Mammary microvascular endothelial cell (primary cell): ENCODE measurements at places on chromosomes 2 and 18. TPM values are rescaled to one million over a fixed set of nuclear protein-coding genes. Genes with fewer than 3 reads are reported as not detected.

TLX2 gene
- not detected in 2 replicates for total RNA-seq

COQ10B gene
- 23.5 and 26.3 TPM in 2 replicates for total RNA-seq

ZNG1B gene
- 13.0 and 27.8 TPM in 2 replicates for total RNA-seq

SS18 gene
- total RNA-seq, result 42.7 and 48.2 TPM in 2 replicates

OBSL1 gene
- 2.2 and 2.8 TPM in 2 replicates for total RNA-seq

RMDN2 gene
- total RNA-seq, result 1.00 and 1.1 TPM in 2 replicates

GAREM2 gene
- total RNA-seq, result 0.20 and 0.25 TPM in 2 replicates

SLC38A11 gene
- not detected in 2 replicates for total RNA-seq

PARD6G gene
- 1.1 and 1.9 TPM in 2 replicates for total RNA-seq

GAL3ST2 gene
- not detected in 2 replicates for total RNA-seq

IL18R1 gene
- 1.00 and 1.3 TPM in 2 replicates for total RNA-seq

PRSS56 gene
- total RNA-seq, result not detected in 2 replicates

LMAN1 gene
- 101 and 109 TPM in 2 replicates for total RNA-seq

GALNT14 gene
- total RNA-seq, result 2.1 and 5.9 TPM in 2 replicates

CDH20 gene
- 0.05 and 0.07 TPM in 2 replicates for total RNA-seq

UGT1A4 gene
- not detected in 2 replicates for total RNA-seq

USP14 gene
- total RNA-seq, result 24.6 and 27.2 TPM in 2 replicates

TTC27 gene
- 26.4 and 30.3 TPM in 2 replicates for total RNA-seq

FOXD4L1 gene
- 0.07 TPM in 1 of 2 replicates, not detected in the other for total RNA-seq

CEP192 gene
- 15.5 and 18.4 TPM in 2 replicates for total RNA-seq

PTPRN gene
- total RNA-seq, result not detected in 2 replicates

HOXD4 gene
- total RNA-seq, result 2.9 and 3.8 TPM in 2 replicates

EFHD1 gene
- 0.20 TPM in 1 of 2 replicates, not detected in the other for total RNA-seq

ANKRD62 gene
- not detected in 2 replicates for total RNA-seq

TRIM43 gene
- total RNA-seq, result not detected in 2 replicates

MAP3K19 gene
- not detected in 2 replicates for total RNA-seq

RBM45 gene
- total RNA-seq, result 12.0 and 12.4 TPM in 2 replicates

C2orf80 gene
- not detected in 2 replicates for total RNA-seq

ANKRD30BL gene
- total RNA-seq, result not detected in 2 replicates

TSPYL6 gene
- not detected in 2 replicates for total RNA-seq

CNDP1 gene
- total RNA-seq, result not detected in 2 replicates

LYPD6 gene
- 2.6 and 3.9 TPM in 2 replicates for total RNA-seq

TEX44 gene
- total RNA-seq, result not detected in 2 replicates

PROKR1 gene
- not detected in 2 replicates for total RNA-seq

APCDD1 gene
- total RNA-seq, result not detected in 2 replicates

CYBRD1 gene
- total RNA-seq, result 9.6 and 10.2 TPM in 2 replicates

CDK5R2 gene
- total RNA-seq, result not detected in 2 replicates

ATF2 gene
- total RNA-seq, result 24.5 and 26.0 TPM in 2 replicates

KYNU gene
- total RNA-seq, result 2.6 and 7.9 TPM in 2 replicates

TEX261 gene
- 46.4 and 64.4 TPM in 2 replicates for total RNA-seq

OR6B2 gene
- total RNA-seq, result not detected in 2 replicates

SFTPB gene
- not detected in 2 replicates for total RNA-seq

FIGLA gene
- not detected in 2 replicates for total RNA-seq

NAT8 gene
- total RNA-seq, result not detected in 2 replicates

CRYGD gene
- not detected in 2 replicates for total RNA-seq

ZNF385B gene
- not detected in 2 replicates for total RNA-seq

NGEF gene
- 0.53 and 1.1 TPM in 2 replicates for total RNA-seq

MROH2A gene
- total RNA-seq, result not detected in 2 replicates

FEV gene
- not detected in 2 replicates for total RNA-seq

SULT1C2 gene
- not detected in 2 replicates for total RNA-seq

ADAM17 gene
- total RNA-seq, result 28.9 and 29.1 TPM in 2 replicates

LYPD1 gene
- total RNA-seq, result 24.4 and 26.4 TPM in 2 replicates

C2orf66 gene
- not detected in 2 replicates for total RNA-seq

IL37 gene
- total RNA-seq, result not detected in 2 replicates

HOXD3 gene
- 4.6 and 4.9 TPM in 2 replicates for total RNA-seq

EDAR gene
- not detected in 2 replicates for total RNA-seq
